ENCODE measurements at places on chromosomes 12 and 14.

- DNase-seq, result no peak
Measured at GRCh38 chr14:24441904-24442239, 704 bp downstream of the SDR39U1 start.

GRCh38 chr12:24057920-24058476 is 108.5 kb upstream of the SOX5 start:
- DNase-seq, result no peak

- no peak for DNase-seq
Measured at GRCh38 chr12:103386451-103386850, 109.3 kb downstream of the C12orf42 start.

GRCh38 chr14:88299865-88300530 is 23.1 kb downstream of the KCNK10 start:
- no peak for DNase-seq

- no peak for DNase-seq
Measured at GRCh38 chr12:109500406-109501185, 23.2 kb downstream of the UBE3B start.

GRCh38 chr12:125148316-125148715 is 83.1 kb downstream of the AACS start:
- no peak for DNase-seq

DNA sequence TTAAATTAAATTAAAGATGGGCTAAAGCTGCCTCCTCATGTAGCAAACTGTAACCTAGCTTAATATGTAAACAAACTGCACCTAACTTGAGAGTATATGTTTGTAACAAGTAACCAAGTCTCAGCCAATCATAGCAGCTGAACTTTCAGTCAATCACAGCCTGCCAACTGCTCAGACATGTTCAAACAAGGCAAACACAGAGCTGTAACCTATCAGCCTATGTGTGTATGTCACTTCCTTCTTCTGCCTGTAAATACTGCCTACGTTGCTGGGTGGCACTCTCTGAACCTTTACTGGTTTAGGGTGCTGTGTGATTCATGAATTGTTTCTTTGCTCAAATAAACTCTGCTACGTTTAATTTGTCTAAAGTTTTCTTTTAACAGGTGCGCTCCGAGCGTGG is 2.9 kb downstream of the SERPINA6 start:
- DNase-seq, result no peak

DNA sequence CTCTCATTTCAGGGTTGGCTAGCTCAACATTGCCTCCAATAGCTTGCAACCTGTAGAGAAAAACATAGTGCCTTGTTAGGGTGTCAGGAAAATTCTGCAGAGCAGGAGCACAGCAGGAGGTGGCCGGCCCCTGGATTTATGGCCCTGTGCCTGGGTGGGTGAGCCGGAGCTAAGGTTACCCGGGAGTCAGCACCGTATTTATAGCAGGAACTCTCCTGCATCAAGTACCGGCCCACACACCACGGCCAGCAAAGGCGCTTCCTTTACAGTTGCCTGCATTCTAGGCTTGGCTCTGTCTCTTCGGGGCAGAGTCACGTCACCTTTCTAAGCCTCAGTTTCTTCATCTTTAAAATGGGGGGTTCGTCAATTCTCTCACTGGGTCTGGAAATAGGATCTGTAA is 52.8 kb upstream of the EML1 start:
- DNase-seq, result no peak
